GM12878 (cell line): ENCODE measurements at places on chromosomes 13 and 19.

DNA sequence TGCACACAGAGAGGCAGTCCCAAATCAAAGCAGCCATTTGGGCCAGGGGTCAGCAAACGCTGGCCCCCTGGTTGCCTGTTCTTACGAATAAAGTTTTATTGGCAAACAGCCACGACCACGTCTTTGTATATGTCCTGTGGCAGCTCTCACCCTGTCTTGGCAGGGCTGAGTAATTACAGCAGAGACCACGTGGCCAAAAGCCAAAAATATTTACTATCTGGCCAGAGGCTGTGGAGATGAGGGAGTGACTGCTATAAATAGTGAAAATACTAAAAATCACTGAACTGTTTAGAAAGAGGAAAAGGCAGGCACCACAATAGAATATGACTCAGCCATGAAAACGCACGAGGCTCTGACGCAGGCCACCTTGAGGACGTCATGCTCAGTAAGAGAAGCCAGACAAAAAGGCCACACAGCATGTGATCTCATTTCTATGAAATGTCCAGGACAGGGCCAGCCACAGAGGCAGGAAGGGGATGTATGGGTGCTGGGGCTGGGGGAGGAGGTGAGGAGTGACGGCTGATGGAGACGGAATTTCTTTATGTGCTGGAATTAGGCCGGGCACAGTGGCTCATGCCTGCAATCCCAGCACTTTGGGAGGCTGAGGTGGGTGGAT, 29.4 kb downstream of the SMIM24 start:
- no peak for DNase-seq

DNA sequence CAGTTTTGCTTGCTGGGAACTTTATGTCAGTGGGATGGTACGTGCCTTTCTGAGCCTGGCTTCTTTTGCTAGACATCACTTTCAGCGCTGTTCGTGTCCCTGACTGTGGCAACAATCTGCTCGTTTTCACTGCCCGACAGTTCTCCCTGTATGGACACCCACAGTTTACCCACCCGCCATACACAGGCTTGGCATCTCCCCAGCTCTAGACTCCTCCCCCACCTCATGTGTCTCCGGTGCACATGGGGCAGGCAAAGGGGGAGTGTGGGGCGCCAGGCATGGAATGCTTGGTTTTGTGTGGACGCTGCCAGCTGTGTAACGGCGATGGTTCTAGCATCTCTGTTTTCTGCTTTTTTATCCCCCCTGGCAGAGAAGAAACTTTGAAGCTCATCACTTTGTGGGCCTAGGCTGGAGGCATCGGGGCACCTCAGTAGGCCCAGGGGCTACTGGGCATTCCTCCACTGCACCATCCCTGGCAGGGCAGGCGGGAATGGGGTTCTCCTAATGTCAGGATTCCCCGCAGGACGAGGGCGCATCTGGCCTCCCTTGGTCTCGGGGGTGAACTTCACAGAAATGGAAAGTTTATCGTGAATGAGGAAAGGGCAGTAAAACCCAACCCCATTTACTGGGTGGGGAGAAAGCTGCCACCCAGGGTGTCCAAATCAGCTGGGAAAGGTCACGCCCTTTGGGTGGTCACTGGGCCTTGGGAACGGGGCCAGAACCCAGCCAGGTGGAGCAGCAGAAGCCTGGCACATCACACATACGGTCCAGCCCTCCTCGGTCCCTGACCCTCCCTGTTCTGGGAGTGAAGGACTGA, 60.8 kb downstream of the CEBPG start:
- DNase-seq = no peak

GRCh38 chr13:30154531-30154930, 152.8 kb downstream of the KATNAL1 start:
- no peak for DNase-seq

- DNase-seq = no peak
These were observed 701 bp downstream of the ZNF552 start for GRCh38 chr19:57813919-57814504.

DNA sequence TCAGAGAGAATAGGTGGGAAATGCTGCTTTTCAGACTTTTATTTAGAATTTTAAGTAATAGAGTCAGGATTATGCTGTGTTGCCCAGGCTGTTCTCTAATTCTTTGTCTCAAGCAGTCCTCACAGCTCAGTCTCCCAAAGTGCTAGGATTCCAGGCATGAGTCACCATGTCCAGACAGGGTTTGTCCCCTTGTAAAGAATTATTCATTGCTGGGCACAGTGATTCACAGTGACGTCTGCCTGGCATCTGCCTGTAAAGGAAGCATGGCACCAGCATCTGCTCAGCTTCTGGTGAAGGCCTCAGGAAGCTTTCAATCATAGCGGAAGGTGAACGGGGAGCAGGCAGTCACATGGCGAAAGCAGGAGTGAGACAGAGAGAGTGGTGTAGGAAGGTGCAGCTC, 17.7 kb downstream of the ZNF763 start:
- no peak for DNase-seq

DNA sequence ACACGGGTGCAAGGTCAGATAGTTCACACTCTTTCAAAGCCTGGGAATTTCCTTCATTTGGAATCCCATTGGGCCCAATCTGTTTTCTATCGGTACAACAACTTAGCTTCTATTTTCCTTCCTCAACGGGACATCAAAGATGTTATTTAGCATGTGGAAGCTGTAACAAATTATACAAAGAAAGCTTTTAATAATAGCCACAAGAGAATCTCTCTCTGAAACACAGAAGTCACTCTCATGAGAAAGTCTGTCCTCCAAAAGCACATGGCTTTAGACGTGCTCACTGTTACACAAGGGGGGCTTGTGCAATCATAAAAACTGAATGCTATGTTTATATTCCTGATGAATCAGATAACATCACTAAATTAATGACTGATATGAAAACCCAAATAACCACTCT, 28.9 kb upstream of the CYSLTR2 start:
- no peak for DNase-seq

DNA sequence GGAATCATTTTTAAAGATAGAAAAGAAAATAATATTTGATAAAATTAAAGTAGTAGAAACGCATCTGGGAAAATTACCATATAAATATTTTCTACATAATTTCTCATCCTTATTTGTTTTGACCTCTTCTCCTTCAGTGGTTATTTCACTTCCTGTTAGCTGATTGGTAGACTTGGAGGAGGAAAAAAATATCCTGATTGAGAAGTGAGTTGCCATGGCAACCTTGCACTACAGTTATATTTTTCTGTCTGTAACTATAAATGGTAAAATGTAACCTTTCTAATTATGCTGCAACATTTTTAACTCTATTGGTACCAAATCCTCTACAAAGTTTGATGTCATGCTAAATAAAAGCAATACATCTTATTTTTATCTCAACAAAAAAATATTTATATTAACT, 45.2 kb downstream of the SCEL start:
- DNase-seq = no peak

- DNase-seq = no peak
These were observed 5.9 kb downstream of the HCN2 start for GRCh38 chr19:595326-596262.

DNA sequence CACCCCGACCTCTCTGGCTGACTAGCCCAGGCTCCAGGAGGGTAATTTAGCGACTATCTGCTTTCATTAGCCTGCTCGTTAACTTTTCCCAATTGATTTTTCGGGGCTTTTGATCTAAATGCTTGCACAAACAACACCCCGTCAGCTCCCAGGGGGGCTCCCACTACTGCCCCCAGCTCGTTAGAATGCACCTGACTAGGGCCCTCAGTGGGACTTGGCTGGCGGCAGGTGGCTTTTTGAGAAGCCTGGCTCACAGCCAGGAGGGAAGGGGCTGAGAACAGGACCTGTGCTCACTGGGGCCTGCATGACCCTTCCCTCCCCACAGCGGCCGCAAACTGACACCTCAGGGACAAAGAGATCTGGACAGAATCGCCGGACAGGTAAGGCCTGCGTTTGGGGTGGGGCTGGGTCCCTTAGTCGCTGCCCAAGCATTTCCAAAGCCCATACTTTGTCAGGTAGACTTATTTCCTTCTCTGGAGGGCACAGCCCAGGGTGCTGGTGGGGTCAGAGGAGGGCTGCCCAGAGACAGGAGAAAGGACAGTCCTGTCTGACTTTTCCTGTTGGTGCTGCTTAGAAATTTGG, 7.6 kb upstream of the CD79A start:
- no peak for DNase-seq

DNA sequence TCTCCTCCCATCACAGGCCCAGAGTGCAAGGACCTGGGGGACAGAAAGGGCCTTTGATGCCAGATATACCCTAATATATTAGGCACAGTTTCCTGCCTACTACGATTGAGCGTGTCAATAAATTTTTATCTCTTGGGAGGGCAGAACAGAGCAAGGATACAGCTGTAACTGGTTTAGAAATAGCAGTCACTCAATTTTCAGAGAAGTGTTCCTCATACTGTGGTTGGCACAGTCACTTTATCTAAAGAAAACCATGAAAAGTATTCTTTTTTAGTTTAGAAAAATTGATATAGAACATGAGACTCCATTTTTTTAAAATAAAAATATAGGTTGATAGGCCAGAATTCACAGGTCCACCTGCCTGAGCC, 460 bp upstream of the ZNF155 start:
- no peak for DNase-seq

GRCh38 chr13:35387682-35388250, 88.7 kb downstream of the MAB21L1 start:
- DNase-seq = no peak

- no peak for DNase-seq
These were observed 657.3 kb downstream of the EFNB2 start for GRCh38 chr13:105878119-105878700.

GRCh38 chr13:31179754-31180153, 18.1 kb upstream of the HSPH1 start:
- DNase-seq = no peak

- DNase-seq = no peak
These were observed 84.8 kb downstream of the STOML3 start for GRCh38 chr13:38905861-38906260.

DNA sequence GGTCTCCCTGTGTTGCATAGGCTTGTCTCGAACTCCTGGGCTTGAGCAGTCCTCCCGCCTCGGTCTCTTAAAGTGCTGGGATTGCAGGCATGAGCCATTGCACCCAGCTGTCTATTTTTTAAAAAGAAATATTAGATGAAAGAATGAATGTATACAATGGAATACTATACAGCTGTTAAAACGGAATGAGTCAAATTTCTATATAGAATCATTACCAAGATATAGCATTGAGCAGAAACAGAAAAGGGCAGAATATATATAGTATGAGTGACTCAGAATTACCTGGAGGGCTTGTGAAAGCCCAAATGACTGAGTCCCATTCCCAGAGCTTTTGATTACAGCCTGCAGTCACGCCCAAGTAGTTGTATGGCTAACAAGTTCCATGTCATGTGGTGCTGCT, 4.4 kb downstream of the DACT3 start:
- no peak for DNase-seq

- no peak for DNase-seq
These were observed 123.1 kb downstream of the CDK8 start for GRCh38 chr13:26377038-26377437.

DNA sequence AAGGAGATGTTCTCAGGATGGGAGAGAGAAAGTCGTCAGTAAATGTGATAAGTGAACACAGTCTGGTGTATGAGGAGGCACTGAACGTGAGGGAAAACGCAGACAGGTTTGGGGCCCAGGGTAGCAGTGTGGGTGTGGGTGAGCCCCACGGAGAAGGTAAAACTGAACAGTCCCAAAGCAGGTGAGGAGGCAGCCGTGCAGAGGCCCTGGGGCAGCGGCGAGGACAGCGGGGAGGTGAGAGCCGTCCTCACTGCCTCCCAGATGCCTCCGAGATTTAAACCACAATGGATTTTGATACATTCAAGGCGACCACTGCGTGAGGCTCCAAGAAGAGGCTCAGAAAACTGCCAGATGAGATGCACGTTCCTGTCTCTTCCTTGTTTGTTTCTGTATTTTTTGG, 14.5 kb upstream of the SHC2 start:
- DNase-seq = no peak

DNA sequence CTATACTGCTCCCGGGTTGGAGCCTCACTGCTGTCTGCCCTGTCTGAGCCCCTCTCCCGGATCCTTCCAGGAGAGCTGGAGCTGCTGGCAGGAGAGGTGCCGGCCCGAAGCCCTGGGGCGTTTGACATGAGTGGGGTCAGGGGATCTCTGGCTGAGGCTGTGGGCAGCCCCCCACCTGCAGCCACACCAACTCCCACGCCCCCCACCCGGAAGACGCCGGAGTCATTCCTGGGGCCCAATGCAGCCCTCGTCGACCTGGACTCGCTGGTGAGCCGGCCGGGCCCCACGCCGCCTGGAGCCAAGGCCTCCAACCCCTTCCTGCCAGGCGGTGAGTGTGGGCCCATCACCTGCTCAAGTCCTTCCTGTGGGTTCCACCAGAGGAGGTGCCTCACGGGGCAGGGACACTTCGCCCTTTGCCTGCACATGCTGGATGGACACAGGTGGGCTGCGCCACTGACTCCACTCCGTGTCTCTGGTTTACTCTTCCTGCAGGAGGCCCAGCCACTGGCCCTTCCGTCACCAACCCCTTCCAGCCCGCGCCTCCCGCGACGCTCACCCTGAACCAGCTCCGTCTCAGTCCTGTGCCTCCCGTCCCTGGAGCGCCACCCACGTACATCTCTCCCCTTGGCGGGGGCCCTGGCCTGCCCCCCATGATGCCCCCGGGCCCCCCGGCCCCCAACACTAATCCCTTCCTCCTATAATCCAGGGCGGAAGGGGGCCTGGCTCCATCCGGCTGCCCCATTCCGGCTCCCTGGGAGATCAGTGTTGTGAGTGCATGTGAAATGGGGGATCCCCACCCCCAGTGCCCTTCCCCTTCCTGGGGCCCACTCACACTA, 19.8 kb downstream of the EPN1 start:
- no peak for DNase-seq

- peak; percentile 17 for DNase-seq
These were observed 20.3 kb upstream of the GGACT start for GRCh38 chr13:100608906-100609305.

- DNase-seq = no peak
These were observed 6.6 kb downstream of the C13orf46 start for GRCh38 chr13:113967206-113967720.

GRCh38 chr19:57850553-57851017, 926 bp downstream of the ZNF587 start:
- no peak for DNase-seq

DNA sequence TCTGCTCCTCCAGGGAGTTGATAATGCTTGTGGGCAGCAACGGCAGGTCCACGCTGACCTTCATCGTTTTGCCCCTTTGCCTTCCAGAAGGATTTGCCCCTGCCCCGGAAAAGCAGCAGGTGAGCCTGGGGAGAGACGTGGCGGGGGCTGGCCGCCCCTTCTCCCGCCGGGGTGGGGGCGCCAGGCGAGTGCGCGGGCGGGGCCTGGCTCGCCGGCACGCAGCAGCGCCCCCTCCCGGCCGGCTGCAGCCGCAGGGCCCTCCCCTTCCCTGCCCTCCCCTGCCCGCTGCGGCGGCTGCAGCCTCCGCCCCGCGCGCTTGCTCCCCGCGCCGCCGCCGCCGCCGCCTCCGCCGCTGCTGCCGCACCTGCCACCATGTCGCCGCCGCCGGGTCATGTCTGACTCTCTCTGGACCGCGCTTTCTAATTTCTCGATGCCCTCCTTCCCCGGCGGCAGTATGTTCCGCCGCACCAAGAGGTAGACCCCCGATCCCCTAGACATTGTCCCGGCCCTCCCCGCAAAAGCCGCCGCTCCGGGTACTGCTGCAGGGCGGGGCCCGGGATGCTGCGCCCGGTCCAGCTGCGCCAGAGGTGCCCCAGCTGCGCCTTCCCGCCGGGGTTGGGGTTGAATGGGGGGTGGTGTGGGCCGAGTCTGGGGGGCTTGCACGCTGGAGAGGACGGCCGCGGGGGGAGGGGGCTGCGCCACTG, at the start of gene MAST1:
Gene MAST1 (plus strand): TSS at position 334 of the 704 bp plus-strand sequence. CDS start 58 bp downstream, at position 392.
- no peak for DNase-seq
